ENCODE measurements at places on chromosomes 7 and 10.

- no peak for DNase-seq
Measured at GRCh38 chr7:112047421-112047820, 158.8 kb downstream of the DOCK4 start.

GRCh38 chr7:1539181-1539881 is 8.8 kb downstream of the MAFK start:
- DNase-seq: no peak

- no peak for DNase-seq
Measured at GRCh38 chr10:102412293-102412692, 6.3 kb downstream of the PSD start.

GRCh38 chr7:92732316-92733036 is 103.9 kb downstream of the CDK6 start:
- no peak for DNase-seq

DNA sequence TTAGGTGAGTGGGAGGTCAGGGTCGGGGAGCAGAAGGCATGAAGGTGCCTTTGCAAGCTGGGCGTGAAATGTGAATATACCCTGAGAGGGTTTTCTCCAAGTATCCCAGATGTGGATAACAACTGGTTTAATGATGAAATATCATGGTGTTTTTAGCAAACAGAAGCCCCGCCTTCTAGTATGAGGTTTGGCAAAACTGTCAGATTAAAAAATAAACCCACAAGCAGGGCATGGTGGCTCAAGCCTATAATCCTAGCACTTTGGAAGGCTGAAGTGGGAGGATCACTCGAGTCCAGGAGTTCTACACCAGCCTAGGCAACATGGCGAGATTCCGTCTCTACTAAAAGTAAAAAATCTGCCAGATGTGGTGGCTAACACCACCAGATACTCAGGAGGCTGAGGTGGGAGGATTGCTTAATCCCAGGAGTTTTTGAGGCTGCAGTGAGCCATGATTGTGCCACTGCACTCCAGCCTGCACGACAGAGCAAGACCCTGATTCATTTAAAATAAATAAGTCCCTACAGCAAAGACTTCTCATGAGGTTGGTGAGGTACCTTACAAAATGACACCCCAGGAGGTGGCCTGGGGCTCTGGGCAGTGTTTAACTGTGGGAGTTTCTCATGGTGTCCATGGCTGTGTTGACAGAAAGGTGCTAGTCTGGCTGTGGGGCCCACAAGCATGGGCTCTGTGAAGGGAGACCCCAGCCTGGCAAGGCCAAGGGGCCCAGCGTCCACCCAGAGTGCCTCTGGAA is 6.7 kb upstream of the PWWP2B start:
- DNase-seq: no peak

DNA sequence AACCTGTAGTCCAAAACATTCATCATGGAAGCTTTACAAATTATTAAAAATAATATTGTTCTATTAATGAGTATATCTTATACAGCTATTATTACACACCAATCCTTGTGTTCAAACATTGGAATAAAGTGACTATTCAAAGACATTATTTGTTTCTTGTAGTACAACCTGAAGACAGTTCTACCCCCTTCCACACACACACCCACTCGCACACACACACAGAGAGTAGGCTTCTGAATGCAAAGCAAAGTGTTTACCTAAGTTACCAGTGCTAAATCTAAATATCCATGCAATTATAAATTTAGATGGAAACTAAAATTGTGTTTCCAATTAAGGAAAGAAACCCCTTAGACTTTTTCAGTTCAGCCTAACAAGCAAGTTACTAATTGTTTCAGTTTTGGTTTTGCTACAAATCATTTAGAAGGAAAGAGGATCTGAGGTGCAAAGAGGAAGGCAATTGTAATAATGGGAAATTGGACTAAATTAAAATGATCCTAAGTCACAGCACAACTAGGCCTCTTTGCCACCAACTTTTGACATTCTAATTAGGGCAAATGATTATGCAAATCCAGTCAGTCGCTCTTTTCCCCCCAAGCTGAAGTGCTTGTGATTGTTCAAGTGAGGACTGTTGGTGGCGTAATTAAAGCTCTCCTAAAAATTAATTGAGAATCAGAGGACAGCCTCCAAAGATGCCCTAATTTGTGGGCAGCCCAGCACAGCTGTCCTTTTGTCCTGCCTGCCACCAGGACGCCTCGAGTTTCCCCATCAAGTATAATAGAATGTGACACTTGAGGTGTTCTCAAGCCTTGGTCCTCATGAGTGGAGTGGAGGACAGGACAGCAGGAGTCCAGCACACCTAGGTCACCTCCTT is 19.9 kb upstream of the ATOH7 start:
- DNase-seq: no peak

GRCh38 chr7:86788948-86789347 is 145.2 kb downstream of the GRM3 start:
- DNase-seq: no peak

GRCh38 chr7:98242934-98243333 is 9.1 kb downstream of the TECPR1 start:
- DNase-seq: no peak

GRCh38 chr10:76185471-76186301 is 754.3 kb downstream of the LRMDA start:
- no peak for DNase-seq

DNA sequence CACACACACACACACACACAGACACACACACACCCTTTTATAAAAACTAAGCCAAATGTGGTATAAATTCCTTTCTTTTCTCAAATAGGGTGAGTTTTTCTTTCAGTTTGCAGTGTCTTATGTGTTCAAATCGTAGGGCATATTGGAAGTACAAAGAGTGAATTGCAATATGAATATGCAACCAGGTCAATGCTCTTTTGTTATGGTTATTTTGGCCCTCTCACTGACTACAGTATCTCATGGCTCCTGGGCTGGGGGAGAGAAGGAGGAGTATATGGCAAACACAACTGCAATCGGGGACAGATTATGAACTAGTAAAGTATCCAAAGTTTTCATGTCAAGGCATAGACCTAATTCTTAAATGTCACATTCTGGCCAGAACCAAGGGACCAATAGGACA is 301.9 kb downstream of the PLXDC2 start:
- no peak for DNase-seq
